Liver (tissue), 10 donors: ENCODE measurements at places on chromosomes 4 and X. TPM values are rescaled to one million over a fixed set of nuclear protein-coding genes. Genes with fewer than 3 reads are reported as not detected.

DNA sequence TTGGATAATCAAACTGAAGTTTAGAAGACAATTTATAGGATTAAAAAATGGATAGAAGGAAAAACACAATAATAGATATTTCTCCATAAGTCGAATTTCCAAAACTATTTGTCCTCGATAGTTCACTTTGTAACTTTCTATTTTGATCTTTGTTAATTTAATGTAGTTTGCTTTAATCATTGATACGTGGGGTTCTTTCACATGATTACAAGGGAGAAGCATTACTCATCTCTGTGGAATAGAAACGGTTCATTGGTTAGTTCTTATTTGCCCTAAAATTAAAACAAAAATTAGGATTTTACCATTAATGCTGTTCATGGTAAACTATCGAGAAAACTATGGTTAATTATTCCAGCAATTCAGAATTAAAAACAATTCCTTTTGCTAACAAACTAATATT is 2.1 kb downstream of the TET2 start:
- no peak for DNase-seq

- no peak for DNase-seq
Observed at GRCh38 chr4:184331268-184331995, 113.8 kb upstream of the ENPP6 start.

Gene SSX5
- total RNA-seq, result not detected

Gene WAS
- total RNA-seq, result 5.1 TPM

Gene CXorf49
- not detected for total RNA-seq
